NCI-H1092 (cell line): ENCODE measurements at places on chromosomes 5 and 9.

- peak; percentile 43 for DNase-seq
Observed at GRCh38 chr9:32968101-32969011, 33.1 kb downstream of the APTX start.

GRCh38 chr5:168786147-168786546 is 207.0 kb upstream of the PANK3 start:
- DNase-seq = no peak

GRCh38 chr9:133141833-133142595 is 21.0 kb upstream of the RALGDS start:
- DNase-seq = peak; percentile 68

- DNase-seq = no peak
Observed at GRCh38 chr9:75235632-75236031, 147.3 kb downstream of the OSTF1 start.

GRCh38 chr9:108850293-108850897 is 5.4 kb downstream of the ACTL7B start:
- no peak for DNase-seq

- no peak for DNase-seq
Observed at GRCh38 chr9:116337015-116337414, 183.4 kb downstream of the PAPPA start.
